ENCODE measurements at places on chromosomes 16 and 17.
A peak's percentile ranks its signal among the peaks of the same experiment; 100 is the strongest.

GRCh38 chr17:43755389-43755875 is 3.2 kb downstream of the SOST start:
- no peak for DNase-seq

GRCh38 chr17:30363715-30364202 is 15.0 kb upstream of the CPD start:
- DNase-seq: peak; percentile 69

DNA sequence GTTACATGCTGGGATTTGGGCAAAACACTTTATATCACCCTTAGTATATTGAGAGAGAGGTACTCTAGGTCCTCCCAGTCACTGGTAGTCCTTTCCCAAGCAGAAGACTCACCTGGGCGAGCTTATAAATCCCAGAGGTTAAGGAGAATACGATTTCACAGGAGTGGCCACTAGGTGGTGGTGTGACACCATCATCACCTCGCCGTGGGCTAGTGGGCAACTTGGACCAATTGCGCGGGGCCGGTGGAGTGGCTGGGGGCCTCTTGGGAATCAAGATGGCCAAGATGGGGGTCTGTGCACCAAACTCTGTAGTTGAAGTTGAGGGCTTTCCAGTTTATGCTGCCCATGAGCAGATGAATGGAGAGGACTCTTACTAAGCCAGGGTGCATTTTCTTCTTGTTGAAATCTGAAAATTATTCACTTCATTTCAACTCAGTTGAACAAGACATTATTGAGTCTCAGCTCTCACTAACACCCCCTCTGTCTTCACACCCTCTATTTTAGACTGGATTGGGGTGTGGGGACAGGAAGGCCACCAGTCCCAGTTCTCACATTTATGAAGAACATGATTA is 38.2 kb upstream of the PIRT start:
- no peak for DNase-seq

DNA sequence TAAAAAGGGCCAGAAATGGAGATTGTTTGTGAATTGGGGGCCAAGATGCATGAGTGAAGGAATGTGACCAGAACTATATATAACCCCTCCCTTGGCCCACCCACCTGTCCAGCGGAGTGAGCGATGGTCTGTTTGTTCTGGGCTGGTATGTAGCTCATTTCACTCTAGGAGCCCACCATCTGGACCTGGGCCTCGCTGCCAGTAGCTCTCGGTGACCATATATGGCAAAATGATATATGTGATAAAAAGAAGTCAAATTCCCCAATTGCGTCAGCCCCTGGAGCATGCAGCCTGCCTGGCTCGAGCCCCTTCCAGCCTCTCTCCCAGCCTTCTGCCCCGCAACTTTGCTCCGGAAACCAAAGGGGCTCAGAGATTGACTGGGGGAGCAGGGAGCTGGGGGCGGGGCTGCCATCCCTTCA is 47.3 kb downstream of the CCDC42 start:
- DNase-seq: no peak

DNA sequence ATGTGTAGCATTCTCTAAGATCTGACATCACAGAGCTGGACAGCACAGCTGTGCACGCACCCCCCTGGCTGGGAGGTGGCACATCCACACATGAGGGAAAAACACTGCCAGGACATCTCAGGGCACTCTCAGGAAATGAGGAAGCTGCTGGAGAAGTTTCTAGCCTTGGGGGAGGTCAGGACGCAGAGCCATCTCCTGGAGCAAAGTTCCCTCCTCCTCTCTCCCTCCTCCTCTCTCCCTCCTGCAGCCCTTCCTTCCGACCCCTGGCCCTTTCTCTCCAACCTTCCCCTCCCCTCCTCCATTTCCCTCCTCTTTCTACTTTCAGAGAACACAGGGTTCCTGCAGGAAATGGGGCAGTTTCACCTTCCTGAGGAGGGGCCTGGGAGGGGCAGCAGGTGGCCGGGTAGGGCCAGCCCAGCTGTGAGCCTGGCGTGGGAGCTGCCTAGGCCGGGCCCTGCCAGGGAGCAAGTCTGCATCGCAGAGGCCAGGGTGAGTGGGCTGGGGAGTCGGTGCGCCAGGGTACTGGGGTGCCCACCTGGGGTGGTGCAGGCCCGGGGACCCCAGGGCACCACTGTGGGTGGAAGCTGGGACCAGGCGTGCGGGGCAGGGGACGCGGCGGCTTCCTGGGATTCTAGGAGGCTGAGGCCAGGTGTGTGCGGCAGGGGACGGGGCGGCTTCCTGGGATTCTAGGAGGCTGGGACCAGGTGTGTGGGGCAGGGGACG is at the start of gene DPEP1:
Gene DPEP1, plus strand, starts transcription at position 412 of the 723 bp plus-strand sequence. CDS start 16,769 bp downstream, outside the sequence.
- DNase-seq: no peak

DNA sequence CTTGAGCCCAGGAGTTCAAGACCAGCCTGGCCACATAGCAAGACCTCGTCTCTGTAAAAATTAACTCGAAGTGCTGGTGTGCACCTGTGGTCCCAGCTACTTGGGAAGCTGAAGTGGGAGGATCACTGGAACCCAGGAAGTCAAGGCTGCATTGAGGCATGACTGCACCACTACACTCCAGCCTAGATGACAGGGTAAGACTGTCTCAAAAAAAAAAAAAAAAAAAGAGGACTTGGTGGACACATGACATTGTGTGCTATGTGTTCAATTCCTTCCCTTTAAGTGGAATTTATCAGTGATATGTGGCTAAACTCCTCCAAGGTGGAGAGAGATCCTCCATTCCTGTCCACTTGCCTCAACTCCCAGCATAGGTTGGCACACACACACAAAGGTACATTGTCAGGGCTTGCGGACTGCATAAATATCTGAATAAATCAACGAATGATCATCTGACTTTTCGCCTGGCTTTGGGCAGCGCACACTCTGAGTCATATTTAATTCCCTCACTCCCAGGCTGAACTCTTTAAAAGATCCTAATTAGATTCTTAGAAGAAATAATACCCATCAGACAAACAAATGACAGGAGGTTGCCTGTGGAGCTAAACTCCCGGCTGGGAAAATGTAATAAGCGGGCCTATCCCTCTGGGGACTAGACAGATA is 25.0 kb upstream of the SYT17 start:
- no peak for DNase-seq

GRCh38 chr16:49866595-49867071 is 10.7 kb upstream of the ZNF423 start:
- DNase-seq: no peak

Data from activated T-helper 9 cell treated with anti-CD3 and anti-CD28 coated beads, Interleukin-2, amount 50 U/mL, for 16 hours (primary cell).